ENCODE measurements at places on chromosomes 1 and 21.
A peak's percentile ranks its signal among the peaks of the same experiment; 100 is the strongest.

GRCh38 chr1:32651461-32652073, 559 bp downstream of the RBBP4 start:
- DNase-seq: no peak

- DNase-seq: peak; percentile 14
Observed at GRCh38 chr1:227888404-227889046, 59.2 kb downstream of the WNT9A start.

- no peak for DNase-seq
Observed at GRCh38 chr1:13751985-13752384, 52.0 kb downstream of the PRDM2 start.

GRCh38 chr1:78432016-78432415, 58.8 kb upstream of the PTGFR start:
- DNase-seq: no peak

- DNase-seq: no peak
Observed at GRCh38 chr1:43708002-43708410, 670 bp downstream of the ST3GAL3 start.

GRCh38 chr21:31974454-31974985, 101.7 kb downstream of the HUNK start:
- peak; percentile 29 for DNase-seq

All from CD4-positive, alpha-beta T cell treated with Interleukin-15 for 1 hour (primary cell).